ENCODE measurements at places on chromosomes 2 and 18.

GRCh38 chr2:42601076-42601475, 32.6 kb downstream of the MTA3 start:
- DNase-seq: no peak

GRCh38 chr2:133674433-133675331, 106.4 kb upstream of the NCKAP5 start:
- peak; percentile 20 for DNase-seq

DNA sequence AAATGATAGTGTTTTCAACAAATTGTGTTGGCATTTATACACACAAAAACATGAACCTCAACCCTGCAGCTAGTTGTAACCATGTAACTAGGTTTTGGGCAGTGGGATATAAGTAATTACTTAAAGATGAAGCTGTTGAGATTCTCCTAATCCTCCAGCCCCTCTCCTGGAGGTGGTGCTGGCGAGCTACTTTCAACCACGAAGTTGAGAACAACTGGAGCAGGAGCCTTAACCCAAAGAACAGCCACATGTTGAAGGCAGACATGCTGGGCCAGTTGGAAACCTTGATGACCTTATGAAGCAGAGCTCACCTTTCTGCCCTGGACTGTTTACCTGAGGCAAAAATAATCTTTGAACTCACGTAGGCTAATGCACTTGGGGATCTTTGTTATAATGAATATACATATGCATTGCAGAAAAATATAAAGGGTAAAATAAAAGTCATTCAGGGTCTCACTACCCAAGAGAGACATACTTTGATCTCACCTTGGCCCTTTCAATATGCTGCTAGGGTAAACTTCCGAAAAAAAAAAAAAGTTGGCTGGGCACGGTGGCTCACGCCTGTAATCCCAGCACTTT, 89.6 kb upstream of the NPAS2 start:
- DNase-seq: no peak

- no peak for DNase-seq
These were observed 18.0 kb downstream of the DGUOK start for GRCh38 chr2:73944714-73945113.

DNA sequence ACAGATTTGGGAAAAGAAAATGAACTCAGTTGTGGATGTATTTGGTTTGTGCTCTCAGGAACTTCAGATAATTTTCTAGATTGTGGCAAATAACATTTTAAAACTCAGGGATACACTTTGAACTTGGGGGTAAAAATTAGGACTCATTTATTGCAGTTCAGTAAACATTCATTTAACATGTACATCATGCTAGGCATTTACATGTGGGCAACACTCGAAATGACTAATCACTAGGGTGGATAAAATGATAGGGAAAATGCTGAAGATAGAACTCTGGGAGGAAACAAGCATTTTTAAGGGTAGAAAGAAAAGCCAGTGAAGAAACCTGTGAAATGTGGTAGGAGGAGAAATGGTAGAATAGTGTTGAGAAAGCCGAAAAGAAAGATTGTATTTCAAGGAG, 7.8 kb downstream of the FAM117B start:
- DNase-seq: no peak
